DND-41 (cell line): ENCODE measurements at places on chromosomes 1 and 21.

DNA sequence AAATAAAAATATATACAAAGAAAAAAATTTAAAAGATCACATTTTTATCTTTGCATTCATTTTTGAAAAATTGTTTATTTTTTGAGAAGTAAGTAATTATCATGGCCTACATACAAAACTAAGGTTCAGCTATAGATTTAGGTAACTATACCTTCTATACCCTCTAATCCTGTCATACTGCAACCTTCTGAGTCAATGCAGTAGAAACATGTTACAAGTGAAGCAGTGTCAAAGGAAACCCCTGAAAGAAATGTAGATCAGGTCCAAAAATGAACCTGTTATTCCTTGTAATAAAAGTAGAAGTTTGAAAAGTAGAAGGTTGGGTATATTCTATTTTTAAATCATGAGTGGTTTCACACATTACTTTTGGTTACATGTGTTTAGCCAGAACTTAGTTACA, 51.3 kb downstream of the PTGS2 start:
- no peak for DNase-seq

GRCh38 chr1:3759796-3760195, 7.5 kb downstream of the CCDC27 start:
- no peak for DNase-seq

DNA sequence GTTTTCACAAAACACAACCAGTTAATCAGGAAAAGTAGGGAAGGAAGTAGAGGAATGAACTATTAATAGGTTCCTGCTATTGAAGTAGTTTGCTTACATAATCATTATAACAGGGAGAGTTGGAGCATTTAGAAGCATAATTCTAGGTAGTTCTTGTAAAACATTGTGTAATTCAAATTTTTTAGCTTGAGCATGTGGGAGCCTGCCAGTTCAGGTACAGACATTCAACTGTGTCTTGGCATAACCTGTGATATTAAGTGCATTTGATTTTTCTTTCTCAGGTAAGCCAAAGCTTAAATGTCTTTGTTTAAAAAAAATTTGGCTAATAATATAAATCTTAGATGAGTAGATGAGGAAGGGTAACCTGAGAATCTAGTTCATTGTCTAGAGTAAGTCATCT, 3.4 kb downstream of the YTHDF2 start:
- DNase-seq = no peak

DNA sequence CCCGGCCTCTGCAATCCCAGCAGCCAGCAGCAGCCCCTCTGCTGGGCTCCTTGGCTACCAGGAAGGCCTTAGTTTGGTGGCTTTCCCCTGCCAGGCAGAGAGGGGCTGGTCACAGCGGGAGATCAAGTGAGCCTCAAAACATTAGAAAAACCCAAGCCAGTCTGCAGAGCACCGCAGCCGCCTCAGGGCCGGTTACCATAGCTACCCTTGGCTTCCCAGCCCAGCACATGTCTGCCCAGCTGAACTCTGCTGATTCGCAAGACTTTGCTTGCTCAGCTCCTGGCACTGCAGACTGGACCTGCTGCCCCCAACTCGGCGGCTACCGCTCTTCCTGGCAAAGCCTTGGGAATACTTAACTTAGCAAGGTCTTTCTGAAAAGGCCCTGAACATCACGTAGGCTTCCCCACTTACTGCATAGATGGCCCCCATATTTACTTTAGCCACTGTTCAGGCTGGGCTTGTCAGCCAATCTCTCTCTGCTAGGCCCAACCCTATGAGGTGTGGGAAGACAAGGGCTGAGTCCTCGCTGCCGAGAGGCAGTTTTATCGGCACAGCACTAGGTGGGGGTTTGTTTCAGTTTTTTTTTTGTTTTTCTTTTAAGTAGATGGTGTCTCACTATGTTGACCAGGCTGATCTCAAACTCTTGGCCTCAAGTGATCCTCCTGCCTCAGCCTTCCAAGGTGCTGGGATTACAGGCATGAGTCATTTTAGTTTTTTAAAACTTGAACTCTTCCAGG, 28.6 kb upstream of the PLEKHG5 start:
- DNase-seq = no peak

DNA sequence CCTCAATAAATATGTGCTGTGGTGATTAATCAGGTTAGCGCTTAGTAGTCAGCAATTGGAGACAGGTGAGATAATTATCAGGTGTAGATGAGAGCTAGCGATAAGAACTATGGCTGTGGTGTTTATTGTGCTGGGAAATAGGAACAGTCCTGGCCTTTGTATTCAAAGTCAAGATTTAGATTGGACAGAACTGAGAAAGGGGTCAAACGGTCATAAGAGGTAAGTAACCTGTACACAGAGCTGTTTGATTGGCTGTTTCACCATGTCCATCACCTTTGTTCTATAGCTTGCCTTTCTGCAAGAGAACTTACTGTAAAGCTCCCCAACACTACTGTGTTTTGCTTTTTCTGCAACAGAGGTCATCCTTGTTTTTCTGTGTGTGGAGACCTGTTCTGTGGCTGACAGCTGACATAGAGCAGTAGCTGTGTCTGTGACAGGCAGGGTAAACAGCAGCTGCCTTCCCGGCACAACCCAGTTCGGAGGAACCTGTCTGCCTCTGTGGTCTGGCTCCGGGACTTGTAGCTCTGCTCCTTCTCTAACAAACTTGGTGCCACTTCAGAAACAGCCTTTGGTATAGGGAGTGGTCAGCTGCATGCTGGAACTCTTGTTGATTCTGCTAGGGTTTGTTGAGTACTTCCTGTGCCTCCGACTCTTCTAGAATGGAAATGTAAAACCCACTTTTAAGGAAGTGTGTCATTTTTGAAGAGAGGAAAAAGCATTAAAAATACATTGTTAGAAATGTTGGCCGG, 21.1 kb upstream of the CDC42 start:
- DNase-seq = no peak

DNA sequence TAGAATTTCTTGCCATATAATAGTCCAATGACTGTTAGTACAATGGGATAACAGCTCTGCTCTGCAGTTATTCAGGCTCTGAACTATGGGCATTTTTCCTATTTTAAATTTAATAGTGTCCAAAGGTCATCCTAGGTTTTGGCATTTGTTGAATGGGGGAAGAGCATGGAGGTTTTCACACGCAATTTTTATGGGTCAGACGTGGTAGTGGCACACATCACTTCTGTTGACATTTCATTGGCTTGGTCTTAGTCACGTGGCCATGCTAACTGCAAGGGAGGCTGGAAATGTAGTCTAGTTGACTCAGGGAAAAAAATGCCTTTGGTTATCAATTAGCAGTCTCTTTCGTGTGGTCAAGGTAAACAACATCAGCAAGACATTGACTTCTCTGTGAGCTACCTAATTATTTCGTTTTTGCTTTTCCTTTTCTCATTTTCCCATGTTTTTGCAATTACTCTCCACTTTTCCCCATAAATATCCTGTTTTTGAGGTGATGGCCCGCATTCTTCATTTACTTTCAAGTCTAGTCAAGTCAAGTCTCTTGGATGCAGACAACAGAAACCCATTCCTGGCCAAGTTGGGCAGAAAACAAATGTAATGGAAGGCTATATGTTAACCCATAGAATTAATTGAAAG, 82.8 kb downstream of the DYRK1A start:
- DNase-seq = no peak

GRCh38 chr1:121516234-121516967, 331.6 kb downstream of the SRGAP2C start:
- DNase-seq = peak; percentile 79

DNA sequence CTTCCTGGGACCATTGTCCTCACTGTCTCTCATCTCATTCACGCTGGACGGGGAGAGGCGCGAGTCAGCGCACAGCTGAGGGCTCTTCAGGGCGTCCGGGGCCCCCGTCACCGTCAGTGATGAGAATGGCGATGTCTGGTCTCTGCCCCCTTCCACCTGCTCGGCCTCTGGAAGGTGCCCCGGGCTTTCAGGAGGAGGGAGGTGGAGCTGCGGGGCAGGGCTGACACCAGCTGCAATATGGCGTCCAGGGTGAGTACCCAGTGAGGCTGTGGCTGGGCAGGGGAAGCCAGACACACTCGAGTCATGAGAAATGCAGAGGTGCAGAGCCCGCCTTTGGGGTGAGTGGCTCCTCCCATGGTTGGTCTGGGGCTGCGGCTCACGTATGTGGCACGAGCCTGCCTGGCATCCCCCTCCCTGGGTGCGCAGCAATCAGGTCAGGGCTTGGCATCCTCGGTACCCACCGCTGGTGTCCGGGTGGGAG, 15.1 kb downstream of the MORN1 start:
- DNase-seq = no peak

- no peak for DNase-seq
Observed at GRCh38 chr1:67958472-67958871, 92.0 kb downstream of the DIRAS3 start.

GRCh38 chr1:79207331-79207730, 200.8 kb upstream of the ADGRL4 start:
- DNase-seq = no peak

DNA sequence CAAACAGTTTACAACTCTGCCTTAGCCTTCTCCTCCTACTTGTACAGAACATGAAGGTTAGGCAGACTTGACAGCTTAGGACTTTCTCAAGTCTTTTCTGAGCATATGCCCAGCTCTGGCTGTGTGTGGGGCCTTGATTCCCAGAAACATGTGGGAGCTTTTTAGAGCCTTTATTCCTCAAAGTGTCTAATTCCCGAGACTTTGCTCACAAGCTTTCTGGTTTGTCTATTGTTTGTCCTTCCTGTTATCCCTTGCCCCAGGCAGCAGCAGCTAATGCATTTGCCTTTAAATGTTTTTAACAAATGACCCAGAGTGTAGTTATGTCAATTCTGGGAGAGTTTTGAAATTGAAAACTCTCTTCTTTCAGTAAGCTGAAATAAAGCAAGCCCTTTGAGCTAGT, 29.2 kb downstream of the ST7L start:
- DNase-seq = no peak

GRCh38 chr1:57353654-57354053, 70.2 kb downstream of the DAB1 start:
- DNase-seq = no peak

DNA sequence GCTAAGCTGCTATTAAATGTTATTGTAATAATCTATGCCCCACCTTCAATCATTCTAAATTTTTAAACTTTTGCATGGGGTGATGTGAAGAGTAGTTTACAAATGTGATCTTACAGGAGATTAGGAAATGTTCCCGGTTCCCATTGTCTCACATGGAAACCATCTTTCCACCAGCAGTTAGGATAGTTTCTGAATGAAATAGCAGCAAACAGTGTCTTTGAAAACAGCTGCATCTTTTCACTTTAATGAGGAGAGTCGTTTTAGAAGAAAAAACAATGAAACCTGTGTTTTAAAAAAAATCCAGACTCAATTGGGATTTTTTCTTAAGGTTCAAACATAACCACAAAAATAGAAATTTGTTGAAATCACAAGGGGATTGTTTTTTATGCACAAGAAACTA, 134.2 kb downstream of the TLR5 start:
- DNase-seq = no peak

GRCh38 chr1:80639777-80640533, 1160.8 kb upstream of the ADGRL2 start:
- DNase-seq = no peak

GRCh38 chr1:115176189-115176588, 86.9 kb upstream of the TSPAN2 start:
- DNase-seq = no peak

DNA sequence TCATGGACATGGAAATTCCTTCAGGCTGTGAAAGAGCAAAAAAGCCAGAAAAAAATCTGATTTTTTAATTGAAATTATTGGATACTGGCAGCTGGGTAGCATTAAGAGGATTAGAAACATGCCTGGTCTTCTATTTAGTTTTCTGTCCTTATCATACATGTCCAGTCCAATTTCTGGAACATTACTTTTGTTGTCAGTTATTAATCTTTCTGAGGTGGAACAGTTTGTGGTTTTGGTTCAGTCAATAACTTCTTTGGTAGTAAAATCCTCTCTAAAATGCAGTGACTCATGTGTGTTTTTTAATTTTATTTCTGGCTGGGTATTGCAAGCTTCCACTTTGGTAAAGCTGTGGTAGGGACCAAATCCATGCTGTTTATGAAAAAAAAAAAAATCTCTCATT, 687.0 kb upstream of the ADGRL2 start:
- DNase-seq = no peak

DNA sequence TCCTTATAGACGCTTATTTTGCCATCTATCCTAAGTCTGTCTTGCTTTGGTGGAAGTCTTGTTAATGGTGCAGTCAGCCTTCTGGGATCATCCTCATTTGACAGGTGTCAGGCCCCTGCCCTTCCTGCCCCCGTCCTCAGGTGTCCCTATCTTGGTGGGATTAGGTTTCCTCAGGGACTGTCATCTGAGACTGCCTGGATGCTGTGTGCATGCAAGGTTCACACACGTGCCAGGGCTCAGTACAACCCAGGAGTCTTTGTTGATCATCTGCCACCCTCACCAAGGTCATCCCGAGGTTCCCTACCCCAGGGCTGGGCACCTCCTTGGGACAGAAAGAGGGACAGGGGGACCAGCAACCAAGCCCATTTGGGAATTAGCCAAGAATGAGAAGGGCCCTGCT, 18.0 kb downstream of the PADI2 start:
- DNase-seq = no peak

- DNase-seq = peak; percentile 32
Observed at GRCh38 chr1:202967684-202968281, 726 bp upstream of the CYB5R1 start.

DNA sequence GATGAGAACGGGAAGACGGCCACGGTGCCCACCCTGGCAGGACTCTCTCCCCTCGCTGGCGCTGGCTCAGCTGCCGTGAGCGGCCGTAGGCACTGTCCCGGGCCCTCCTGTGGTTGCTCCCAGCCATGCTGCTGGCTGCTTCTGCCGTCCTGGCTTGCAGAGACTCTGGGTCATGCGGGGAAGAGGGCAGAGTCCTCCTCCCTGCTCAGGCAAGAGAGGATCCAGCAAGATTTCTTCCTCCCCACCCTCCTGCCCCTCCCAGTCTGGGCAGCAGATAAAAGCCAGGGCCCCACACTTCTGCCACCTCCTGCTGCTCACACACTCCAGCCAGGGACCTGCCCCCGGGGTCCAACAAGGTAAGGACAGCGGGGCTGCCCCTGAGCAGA, 60.1 kb downstream of the AGPAT3 start:
- no peak for DNase-seq

- DNase-seq = no peak
Observed at GRCh38 chr1:187443939-187444338, 615.2 kb downstream of the PLA2G4A start.

DNA sequence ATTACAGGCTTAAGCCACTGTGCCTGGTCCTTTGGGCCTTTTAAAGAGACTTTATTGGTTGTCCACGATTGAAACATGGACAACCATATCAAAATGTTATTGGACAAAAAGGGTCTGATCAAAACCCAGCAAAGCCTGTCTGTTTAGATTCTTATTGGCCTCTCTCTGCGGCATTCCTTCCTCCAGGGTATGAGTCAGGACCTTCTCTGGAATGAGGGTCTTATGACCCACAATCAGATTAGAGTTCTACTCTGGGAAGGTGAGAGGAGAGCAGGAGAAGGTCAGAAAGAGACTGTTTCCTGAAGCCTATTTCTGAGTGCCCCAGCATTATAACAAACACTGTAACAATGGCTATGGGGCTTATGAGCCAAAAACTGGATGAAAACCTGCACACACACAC, 7.9 kb downstream of the LURAP1 start:
- no peak for DNase-seq

GRCh38 chr1:67544921-67545320, 114.7 kb upstream of the SERBP1 start:
- no peak for DNase-seq
